SHP77 treated with DMSO at 0.1 percent for 48 hours (cell line): ENCODE measurements at places on chromosomes 12 and 14.

DNA sequence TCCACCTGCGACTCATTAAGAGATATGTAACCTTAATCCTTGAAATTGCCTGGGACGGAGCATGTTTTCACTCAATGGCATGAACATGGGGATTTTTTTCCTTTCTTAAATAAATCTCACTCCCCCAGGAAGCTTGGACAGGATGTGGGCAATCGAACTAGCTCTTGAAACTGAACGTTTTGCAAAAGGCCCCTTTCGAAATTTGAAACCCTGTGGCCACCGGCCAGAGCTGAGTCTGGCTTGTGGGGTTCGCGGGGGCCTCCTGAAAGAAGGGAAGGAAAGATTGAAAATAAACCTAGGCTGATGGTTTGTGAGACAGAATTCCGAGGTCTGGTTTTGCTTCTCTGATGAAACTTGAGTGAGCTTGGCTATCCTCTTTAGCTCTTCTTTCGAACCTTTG is 101.4 kb upstream of the RTL1 start:
- DNase-seq = no peak

DNA sequence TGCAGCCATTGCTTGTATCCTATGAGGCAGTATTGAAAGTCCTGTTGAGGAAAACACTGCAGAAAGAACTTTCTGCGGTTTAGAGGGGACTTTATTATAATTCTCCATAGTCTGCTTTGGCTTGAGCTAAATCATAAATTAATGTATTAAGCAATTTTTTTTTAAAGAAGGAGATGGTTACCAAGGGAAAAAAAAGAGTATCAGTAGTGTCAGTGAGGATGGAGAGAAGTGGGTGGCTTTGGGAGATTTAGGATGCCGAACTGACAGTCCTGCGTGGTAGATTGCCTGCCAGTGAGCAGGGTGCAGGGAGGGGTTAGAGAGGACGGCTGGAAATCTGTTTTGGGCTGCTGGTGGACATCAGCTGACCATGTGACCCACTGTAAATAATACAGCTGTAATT is 96.8 kb downstream of the MYRFL start:
- no peak for DNase-seq

- no peak for DNase-seq
These were observed 16.7 kb upstream of the ERC1 start for GRCh38 chr12:974271-974862.

GRCh38 chr14:61211476-61212255 is 69.5 kb downstream of the TMEM30B start:
- peak; percentile 92 for DNase-seq

DNA sequence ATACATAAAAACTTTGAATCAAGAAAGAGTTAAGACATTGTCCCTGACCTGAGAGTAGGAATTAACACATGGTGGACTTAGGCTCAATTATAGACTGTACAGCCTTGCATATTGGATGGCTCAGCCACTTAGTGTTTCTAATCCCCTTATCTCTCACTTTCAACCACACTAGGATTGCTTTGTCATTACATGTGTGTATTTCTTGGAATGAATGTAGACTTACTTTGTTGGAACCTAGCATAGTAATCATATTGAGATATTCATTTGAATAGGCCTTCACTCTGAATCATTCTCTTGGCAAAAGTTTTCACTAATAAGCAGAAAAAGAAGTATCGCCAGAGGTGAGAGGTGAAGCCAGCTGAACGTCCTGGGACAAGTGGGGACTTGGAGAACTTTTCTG is 1973.9 kb upstream of the FLRT2 start:
- no peak for DNase-seq

DNA sequence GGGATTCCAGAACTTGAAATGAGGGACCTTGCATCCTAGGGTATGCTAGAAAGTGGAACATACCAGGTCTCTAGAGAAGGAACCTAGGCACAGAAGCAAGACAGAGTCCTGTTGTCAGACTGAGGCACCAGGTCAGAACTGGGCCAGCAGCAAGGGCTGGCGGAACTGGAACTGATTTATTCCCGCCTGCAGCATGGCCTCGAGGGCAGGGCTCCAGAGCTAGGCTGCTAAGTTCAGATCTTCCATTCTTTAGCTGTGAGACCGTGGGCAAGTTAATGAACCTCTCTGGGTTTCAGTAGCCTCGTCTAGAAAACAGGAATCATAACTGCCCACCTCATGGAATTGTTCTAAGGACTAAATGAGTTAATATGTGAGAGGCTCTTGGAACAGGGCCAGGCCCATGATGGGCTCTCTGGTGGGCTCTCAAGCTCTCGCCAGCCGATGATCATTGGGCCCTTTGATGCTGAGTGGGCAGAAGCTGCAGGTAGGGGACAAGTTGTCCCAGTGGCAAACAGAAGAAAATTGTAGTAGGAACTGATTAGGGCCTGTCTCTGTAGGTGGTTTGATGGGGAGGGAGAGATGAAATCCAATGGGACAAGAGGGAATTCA is 199.8 kb downstream of the ZFP36L1 start:
- no peak for DNase-seq

- no peak for DNase-seq
These were observed 32.7 kb downstream of the PPP4R3A start for GRCh38 chr14:91477388-91477787.

- no peak for DNase-seq
These were observed 621.0 kb downstream of the BCL11B start for GRCh38 chr14:98651037-98651436.

DNA sequence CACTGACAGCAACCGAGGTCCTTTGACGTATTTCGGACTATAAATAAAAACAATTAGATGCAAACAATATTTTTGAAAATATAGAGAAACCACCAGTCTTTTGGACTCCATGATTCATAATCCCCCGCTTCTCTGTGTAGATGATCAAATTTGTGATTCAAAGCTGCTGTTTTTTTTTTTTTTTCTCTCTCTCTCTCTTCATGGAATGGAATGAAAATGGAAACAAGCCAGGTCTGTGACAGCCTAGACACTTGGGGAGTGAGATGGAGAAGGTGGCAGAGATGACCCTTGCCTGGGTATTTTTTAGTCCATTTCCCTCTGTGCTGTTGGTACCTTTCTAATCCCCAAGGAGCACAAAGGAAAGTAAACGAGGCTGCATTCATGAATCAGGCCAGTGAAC is 248.5 kb downstream of the GLT1D1 start:
- DNase-seq = no peak

DNA sequence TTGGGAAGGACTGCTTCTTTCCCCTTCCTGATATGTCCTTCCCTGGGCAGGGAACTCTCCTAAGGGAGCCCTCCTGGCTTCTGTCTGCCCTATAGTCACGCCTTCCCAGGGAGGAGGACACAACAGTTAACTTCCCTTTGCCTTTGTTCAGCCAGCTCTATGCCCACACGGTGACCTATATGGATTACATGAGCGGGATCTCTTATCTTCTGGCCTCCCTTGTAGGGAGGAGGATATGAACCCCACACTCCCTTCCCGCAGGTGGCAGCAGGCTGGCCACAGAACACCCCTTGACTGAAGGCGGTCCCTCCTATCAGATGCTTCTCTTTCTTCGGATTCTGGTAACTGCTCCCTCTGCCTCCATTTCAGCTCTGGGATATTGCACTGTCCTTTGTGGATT is 135.6 kb upstream of the MAX start:
- no peak for DNase-seq

DNA sequence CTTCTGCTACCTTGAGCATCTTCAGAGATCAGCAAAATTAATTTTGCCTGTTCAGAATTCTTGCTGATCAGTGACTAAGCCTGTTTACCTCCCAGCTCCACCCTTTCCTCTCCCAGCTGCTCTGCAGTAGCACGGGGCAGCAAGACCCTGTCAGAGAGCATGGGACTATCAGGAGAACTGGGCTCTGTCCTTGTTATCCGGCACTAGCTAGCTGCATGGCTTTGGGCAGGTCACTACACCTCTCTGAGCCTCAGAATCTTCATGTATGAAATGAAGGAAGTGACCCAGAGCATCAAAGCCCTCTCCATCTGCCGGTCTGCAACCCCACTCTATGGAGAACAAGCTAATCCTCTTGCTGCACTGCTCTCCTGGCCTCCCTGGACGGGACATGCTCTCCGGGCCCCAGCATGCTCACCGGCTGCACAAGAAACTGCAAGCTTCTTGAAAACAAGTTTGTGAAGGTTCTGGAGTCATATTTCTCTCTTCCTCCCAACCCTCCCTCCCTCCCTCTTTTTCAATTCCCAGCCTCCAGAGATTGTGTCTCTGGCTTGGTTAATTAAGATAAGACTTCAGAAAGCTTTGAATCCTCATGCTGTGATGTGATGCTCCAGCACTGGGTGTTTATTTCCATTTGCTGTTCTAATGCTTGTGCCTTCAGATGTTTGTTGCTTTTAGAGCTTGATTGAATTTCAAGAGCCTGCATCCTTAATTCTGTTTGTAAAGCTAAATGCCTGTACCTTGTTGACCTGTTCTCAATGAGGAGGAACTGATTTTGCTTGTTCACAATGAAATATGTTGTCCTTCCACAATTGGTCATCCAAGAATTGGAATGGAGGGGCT is 101.1 kb downstream of the CRACR2A start:
- no peak for DNase-seq

GRCh38 chr12:10214136-10214894 is 1.6 kb downstream of the GABARAPL1 start:
- no peak for DNase-seq

DNA sequence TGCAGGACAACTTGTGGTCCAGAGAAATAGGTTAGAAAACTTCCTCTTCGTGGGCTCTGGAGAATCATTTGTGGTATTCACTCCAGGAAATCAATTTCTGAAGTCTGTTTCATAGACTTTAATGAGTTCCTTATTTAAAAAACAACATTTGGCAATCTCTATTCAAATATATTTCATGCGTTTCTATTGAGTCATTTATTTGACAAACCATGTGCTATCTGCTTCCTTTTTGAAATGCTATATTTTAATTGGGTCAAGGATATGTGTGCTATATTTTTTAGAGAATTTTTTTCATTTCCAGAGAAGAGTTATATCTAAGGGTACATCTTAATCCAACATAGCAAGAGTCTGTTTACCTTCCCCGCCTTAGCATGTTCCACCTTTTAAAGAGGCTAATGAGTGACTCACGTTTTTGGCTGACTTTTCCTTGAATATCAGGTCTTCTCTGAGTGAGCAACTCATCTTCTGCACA is 252.4 kb upstream of the EGLN3 start:
- DNase-seq = no peak

- no peak for DNase-seq
These were observed 503.2 kb downstream of the MED13L start for GRCh38 chr12:115774148-115774895.

GRCh38 chr14:74973003-74973653 is 17.7 kb upstream of the PGF start:
- DNase-seq = no peak

DNA sequence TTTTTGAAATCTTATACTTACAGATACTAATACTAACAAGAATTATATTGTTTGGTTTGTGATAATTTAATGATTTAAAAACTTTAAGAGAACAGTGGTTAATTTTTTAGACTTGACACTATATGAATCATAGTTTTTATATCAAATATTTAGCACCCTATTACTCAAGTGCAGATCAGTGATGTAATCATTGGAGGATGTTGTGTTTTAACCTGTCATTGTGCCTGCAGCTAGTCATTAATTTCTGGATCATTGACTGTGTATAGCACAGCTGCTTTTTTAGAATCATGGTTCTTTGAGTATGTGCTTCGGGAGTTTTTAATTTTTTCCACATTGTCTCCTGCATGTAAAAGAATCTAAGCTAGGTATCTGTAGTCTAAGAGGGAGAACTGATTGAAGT is 17.3 kb downstream of the ARID4A start:
- no peak for DNase-seq

DNA sequence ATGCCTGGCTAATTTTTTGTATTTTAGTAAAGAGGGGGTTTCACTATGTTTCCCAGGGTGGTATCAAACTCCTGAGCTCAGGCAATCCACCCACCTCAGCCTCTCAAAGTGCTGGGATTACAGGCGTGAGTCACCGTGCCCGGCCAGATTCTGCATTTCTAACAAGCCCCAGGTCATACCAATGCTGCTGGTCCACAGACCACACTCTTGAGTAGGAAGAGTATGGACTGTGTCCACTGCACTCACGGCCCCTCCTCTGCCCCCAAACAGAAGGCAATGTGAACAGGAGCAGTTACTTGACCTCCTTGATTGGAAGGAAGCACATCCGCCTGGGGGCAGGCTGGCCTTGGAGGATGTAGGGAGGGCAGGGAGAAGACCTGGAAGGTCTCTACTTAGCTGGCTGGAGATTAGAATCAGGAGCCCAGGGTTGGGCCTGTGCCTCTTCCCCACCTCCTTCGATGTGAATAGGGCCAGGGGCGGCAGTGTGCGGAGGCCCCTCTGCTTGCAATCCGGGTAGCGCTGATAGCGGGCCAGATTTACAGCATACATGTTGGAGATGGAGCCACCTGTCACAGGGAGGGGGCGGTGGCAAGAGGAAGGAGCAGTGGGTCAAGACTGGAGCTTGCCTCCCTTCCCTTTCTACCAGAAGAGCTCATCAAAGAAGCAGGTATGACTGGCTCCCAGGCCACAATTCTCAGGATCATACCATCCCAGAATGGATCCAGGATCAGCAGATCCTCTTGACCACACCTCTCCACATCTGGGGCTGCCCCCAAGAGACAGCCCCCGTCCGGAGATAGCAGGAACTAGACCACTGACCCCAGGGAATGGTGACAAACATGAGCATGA is 9.4 kb upstream of the ZNF740 start:
- no peak for DNase-seq
